Sigmoid colon (tissue), 7 donors: ENCODE measurements at places on chromosomes 13 and 19. TPM values are rescaled to one million over a fixed set of nuclear protein-coding genes. Genes with fewer than 3 reads are reported as not detected.

GRCh38 chr13:76329866-76330580 lies 556.2 kb downstream of the KCTD12 start:
- no peaks in the 10 kb centered on the region for H3K36me3 ChIP-seq
- no peak for DNase-seq
- no peak overlapping the region for H3K4me3 ChIP-seq
- H3K4me1 ChIP-seq = peaks cover 17% of the 10 kb centered on the region

DNA sequence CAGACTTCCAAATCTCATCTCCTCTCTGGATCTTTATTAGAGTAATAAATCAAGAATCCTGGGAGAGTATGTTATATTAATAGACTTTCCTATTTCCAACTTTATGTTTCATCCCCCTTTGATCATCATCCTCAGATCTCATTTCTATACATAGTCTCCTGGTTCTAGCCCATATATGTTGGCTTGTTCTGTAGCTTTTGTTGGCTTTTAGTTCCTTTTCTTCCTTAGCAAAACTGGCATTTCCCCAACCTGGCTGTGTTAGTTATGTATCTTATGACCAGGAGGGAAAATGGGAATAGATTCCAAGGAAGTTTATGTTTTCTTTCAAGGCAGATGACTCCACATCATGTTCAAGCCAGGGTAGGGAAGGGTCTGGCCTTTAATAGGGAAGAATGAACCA lies 2464.5 kb downstream of the PCDH9 start:
- no peaks in the 10 kb centered on the region for H3K27me3 ChIP-seq
- H3K27ac ChIP-seq = no peak overlapping the region
- no peaks in the 10 kb centered on the region for H3K36me3 ChIP-seq
- no peak overlapping the region for H3K4me3 ChIP-seq
- H3K4me1 ChIP-seq = no peaks in the 10 kb centered on the region

- H3K27ac ChIP-seq = no peak overlapping the region
- H3K36me3 ChIP-seq = no peaks in the 10 kb centered on the region
- no peak for DNase-seq
Observed at GRCh38 chr13:41402691-41403511, 54.4 kb upstream of the RGCC start.

- no peak overlapping the region for H3K4me3 ChIP-seq
- no peak for DNase-seq
- no peaks in the 10 kb centered on the region for H3K27me3 ChIP-seq
- no peaks in the 10 kb centered on the region for H3K4me1 ChIP-seq
- H3K27ac ChIP-seq = no peak overlapping the region
- H3K36me3 ChIP-seq = no peaks in the 10 kb centered on the region
Observed at GRCh38 chr13:68099631-68100030, 869.5 kb upstream of the PCDH9 start.

GRCh38 chr13:94716016-94716415 lies 3.7 kb upstream of the SOX21 start:
- no peak overlapping the region for H3K27ac ChIP-seq
- peaks cover 57% of the 10 kb centered on the region for H3K27me3 ChIP-seq
- no peak overlapping the region for H3K4me3 ChIP-seq
- DNase-seq = no peak

DNA sequence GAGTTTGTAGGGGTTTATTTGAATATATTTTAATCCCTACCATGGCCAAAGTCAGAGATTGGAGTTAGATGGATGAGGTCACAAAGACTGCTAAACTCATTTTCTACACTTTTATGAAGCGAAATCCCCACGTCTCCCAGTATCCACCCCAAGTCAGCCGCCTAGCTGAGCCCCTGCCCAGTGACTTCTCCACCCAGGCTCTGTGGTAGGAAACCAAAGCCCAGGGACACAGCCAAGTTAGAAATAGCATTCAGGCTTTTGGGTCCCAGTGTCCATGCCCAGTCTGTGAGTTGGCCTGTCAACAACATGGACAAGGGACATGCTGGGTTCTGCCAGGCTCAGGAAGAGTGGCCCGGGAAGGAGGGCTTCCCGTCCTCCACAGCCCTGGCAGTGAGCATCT lies 474.0 kb downstream of the FOXO1 start:
- no peaks in the 10 kb centered on the region for H3K27me3 ChIP-seq
- DNase-seq = no peak
- H3K4me3 ChIP-seq = no peak overlapping the region

DNA sequence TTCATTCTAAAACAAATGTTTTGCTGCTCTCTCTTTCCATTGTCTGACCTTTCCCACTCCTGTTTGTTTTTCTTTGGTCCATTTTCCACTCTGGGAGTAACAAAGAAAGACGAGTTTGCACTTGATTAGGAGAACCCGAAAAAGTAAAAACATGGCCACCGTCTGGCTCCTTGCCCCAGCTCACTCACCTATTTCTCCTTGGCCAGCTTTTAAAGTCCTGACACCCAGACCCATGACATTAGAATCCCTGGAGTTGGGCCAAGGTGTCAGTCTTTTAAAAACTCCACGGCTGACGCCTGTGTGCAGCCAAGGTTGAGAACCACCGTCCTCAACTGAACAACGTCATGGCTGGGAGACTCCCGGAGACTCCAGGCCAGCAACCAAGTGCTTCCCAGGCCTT lies 63.6 kb upstream of the FLT1 start:
- H3K36me3 ChIP-seq = no peaks in the 10 kb centered on the region
- no peak for DNase-seq
- no peak overlapping the region for H3K4me3 ChIP-seq
- no peaks in the 10 kb centered on the region for H3K4me1 ChIP-seq
- no peak overlapping the region for H3K27ac ChIP-seq

DNA sequence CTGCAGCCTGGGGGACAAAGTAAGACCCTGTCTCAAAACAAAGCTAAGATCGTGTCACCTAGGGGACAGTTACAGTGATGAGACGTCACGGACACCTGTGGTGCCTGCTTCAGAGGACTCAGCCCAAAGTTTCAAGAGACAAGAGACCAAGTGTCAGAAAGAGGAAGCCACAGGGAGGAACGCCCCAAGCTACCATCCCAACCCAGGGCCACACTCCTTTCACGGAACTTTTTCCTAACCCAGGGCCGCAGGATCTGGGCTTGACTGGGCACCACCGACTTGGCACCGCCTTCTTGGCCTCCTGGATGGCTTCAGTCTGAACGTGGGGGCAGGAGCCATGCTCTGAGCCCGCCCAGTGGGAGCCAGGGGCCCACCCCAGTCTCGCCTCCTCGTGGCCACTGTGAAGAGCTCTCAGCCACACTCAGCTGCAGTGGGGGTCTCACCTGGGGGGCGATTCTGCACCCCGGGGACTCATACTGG lies 8.5 kb downstream of the MOB3A start:
- H3K27ac ChIP-seq = peak overlapping the region; percentile 94
- H3K4me3 ChIP-seq = no peak overlapping the region
- DNase-seq = no peak
- H3K36me3 ChIP-seq = peaks cover 25% of the 10 kb centered on the region
- no peaks in the 10 kb centered on the region for H3K4me1 ChIP-seq

- peaks cover 2% of the 10 kb centered on the region for H3K27me3 ChIP-seq
- H3K4me3 ChIP-seq = no peak overlapping the region
- no peaks in the 10 kb centered on the region for H3K36me3 ChIP-seq
Observed at GRCh38 chr13:111645598-111646455, 325.4 kb downstream of the TEX29 start.

GRCh38 chr13:42547612-42548011 lies 26.3 kb upstream of the TNFSF11 start:
- H3K36me3 ChIP-seq = no peaks in the 10 kb centered on the region
- no peak overlapping the region for H3K4me3 ChIP-seq
- H3K27me3 ChIP-seq = no peaks in the 10 kb centered on the region
- H3K27ac ChIP-seq = no peak overlapping the region
- DNase-seq = no peak

DNA sequence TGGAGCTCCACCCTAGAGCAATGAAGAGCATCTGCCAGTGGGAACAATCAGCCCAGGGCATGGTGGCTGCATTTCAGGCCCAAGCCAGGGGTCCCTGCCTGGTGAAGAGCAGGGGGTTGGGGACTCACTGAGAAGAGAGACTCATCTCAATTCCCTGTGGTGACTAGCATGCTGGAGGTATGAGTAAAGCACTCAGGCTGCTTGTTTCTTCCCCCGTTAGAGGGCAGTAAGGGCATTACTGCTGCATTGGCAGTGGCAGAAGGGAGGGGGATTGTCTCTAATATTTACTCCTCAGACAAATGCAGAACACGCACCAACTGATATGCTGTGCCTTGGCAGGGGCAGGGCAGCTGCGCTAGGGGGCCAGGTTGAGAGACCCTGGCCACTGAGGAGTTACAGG lies 329.1 kb downstream of the SLITRK5 start:
- H3K4me1 ChIP-seq = no peaks in the 10 kb centered on the region
- H3K27ac ChIP-seq = no peak overlapping the region
- no peak overlapping the region for H3K4me3 ChIP-seq
- H3K27me3 ChIP-seq = no peaks in the 10 kb centered on the region

DNA sequence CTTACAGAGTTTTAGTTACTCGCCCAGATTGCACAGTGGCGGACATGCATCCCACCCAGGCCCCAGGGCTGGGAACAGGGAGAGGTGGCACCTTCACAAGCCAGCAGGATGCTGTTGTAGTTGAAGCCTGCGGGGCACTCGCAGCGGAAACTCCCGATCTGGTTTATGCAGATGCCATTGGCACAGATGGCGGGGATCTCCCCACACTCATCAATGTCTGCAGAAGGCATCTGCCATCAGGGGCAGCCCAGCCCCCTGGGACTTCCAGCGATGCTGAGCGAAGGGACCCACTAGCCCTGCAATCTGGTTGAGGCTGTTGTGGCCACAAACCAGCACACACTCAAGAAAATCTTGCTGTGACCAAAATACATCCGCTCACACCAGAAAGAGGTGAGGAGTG lies 44.6 kb downstream of the CCL25 start:
- no peak overlapping the region for H3K27ac ChIP-seq
- no peaks in the 10 kb centered on the region for H3K4me1 ChIP-seq
- H3K36me3 ChIP-seq = peaks cover 4% of the 10 kb centered on the region
- no peak overlapping the region for H3K4me3 ChIP-seq
- DNase-seq = no peak
- H3K27me3 ChIP-seq = no peaks in the 10 kb centered on the region

DNA sequence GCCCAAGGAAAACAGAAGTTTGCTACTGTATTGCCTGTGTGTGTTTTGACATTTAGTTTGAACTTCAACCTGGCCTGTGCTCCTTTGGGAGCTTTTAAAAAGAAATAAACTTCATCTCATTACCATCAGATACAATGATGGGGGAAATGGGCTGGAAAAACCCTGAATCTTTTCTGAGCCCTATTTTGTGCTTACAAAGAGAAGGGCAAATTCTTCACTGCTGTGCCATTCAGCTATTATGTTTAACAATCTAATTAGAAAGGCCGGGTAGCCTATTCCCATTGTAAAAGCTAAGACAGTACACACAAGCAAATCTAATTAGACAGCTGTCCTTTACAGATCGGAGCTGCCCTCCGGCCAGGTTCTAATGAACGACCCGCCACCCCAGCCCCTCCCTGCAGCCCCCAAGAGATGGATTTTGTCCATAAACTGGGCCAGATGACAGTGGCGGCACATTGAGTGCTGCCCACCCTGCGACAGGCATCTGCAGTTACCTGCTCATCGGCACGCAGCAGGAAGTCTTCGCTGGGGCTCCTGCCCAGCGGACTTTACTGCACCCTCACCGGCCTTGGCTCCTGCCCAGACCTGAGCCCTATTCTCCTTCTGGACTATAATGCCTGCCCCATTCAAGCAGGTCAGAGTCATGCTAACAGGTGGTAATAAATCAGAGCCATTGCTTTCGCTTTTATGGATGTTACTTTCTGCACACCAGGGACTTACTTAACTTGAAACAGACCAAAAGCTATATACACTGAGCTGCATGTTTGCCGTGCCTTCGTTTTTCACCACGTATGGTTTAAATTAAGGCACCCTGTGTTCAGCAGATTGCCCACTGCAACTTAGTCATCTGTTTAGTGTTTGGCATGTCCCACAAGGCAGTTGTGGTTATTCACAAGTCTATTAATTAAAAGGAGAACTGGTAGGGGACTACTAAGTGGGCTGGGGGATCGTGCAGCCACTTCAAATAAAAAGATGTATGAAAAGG lies 549.6 kb downstream of the FGF9 start:
- DNase-seq = no peak
- peaks cover 12% of the 10 kb centered on the region for H3K4me1 ChIP-seq
- H3K4me3 ChIP-seq = no peak overlapping the region
- H3K27ac ChIP-seq = no peak overlapping the region
- no peaks in the 10 kb centered on the region for H3K36me3 ChIP-seq

DNA sequence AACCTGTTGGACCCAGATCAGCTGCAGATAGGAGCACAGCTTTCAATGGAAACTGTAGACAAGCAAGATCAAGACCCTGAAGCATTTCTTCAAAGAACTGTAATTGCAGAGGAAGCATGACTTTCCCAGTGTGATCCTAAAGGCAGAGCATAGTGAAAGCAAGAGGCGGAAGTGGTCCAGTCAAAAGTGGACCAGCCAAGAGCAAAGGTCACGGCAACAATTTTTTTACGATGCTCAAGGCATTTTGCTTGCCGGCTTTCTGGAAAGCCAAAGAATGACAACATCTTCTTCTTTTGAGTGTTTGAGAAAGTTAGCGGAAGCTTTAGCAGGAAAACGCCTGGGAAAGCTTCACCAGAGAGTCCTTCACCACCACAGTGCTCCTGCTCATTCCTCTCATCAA lies 111.6 kb downstream of the RNF17 start:
- H3K27ac ChIP-seq = no peak overlapping the region
- no peaks in the 10 kb centered on the region for H3K36me3 ChIP-seq
- peaks cover 13% of the 10 kb centered on the region for H3K27me3 ChIP-seq
- H3K4me1 ChIP-seq = no peaks in the 10 kb centered on the region
- no peak for DNase-seq

GRCh38 chr13:76971851-76972829 lies 19.7 kb upstream of the CLN5 start:
- H3K27me3 ChIP-seq = no peaks in the 10 kb centered on the region
- H3K4me1 ChIP-seq = no peaks in the 10 kb centered on the region
- H3K36me3 ChIP-seq = no peaks in the 10 kb centered on the region
- DNase-seq = no peak
- no peak overlapping the region for H3K4me3 ChIP-seq
- no peak overlapping the region for H3K27ac ChIP-seq

- H3K4me1 ChIP-seq = no peaks in the 10 kb centered on the region
- H3K27ac ChIP-seq = no peak overlapping the region
- no peaks in the 10 kb centered on the region for H3K36me3 ChIP-seq
- DNase-seq = no peak
- H3K27me3 ChIP-seq = no peaks in the 10 kb centered on the region
- no peak overlapping the region for H3K4me3 ChIP-seq
Observed at GRCh38 chr13:79846386-79846785, 365.4 kb downstream of the NDFIP2 start.

Gene TNFSF13B
- total RNA-seq = 2.0 TPM

Gene SCGB2B2
- total RNA-seq = 1.4 TPM

Gene POSTN
- 128 TPM for total RNA-seq

Gene NLRP4
- not detected for total RNA-seq

Gene ZNF468
- 10.8 TPM for total RNA-seq

Gene OR7D4
- total RNA-seq = not detected
